Nephron progenitor cell (in vitro differentiated cells): ENCODE measurements at places on chromosomes 4 and X.

DNA sequence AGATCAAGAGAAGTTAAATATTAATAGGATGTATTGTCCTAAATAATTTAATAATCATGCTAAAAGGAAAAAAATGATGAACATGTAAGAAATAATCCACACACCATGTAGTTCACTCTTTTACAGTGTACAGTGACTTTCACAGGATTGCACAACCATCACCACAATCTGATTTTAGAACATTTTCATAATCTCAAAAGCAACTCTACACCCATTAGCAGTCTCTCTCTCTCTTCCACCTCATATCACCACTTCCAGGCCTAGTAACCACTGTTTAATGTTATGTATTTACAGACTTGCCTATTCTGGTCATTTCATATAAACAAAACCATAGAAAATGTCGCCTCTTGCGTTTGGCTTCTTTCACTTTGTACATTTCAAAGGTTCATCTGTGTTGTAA is 153.4 kb downstream of the FSTL5 start:
- no peak for DNase-seq

- no peak for DNase-seq
Measured at GRCh38 chrX:20857746-20858145, 516.5 kb upstream of the CNKSR2 start.

- no peak for DNase-seq
Measured at GRCh38 chr4:83724485-83725335, 188.8 kb downstream of the GPAT3 start.

DNA sequence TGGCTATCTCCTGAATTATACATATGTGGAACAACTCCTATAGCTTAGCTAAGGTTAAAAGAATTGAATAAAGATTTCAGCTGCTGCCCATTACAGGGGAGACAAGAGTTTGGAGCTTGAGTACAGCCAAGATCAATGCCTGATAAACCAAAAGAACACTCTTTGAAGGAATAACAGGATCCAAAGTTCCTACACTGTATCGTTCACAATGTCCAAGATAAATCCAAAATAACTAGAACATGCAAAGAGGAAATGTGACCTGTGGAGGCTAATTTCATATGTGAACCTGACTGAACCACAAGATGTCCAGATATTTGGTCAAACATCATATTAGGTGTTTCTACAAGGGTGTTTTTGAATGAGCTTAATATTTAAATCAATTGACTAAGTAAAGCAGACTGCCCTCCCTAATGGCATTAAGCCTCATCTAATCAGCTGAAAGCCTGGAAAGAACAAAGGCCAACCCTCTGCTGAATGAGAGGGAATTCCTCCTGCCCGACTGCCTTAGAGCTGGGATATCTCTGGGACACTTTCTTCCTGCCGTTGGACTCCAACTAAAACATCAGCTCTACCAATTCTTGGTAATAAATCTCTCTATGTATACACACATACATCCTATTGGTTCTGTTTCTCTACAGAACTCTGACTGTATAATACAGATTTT is 19.2 kb downstream of the RFC1 start:
- DNase-seq: no peak

- DNase-seq: no peak
Measured at GRCh38 chr4:130338851-130339250, 1242.9 kb downstream of the C4orf33 start.

DNA sequence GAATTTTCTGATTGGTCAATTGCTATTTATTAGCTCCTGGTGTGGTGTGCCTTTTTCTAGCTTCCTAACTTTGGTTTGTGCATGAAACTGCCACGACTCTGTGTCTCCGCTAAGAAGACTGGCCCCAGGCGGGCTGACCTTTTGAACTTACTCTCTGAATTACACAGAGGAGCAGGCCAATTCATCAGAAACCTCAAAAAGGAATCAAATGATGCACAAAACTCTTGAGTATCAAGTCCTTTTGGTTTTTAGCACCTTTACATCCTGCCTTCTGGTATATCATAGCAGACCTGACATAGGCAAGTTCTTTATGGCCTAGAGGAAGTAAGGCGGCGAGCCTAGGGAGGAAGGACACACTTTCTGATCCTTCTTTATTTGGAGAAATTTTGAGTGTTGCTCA is 17.6 kb downstream of the TKTL1 start:
- no peak for DNase-seq

GRCh38 chrX:41946989-41947612 is 23.7 kb upstream of the CASK start:
- no peak for DNase-seq

DNA sequence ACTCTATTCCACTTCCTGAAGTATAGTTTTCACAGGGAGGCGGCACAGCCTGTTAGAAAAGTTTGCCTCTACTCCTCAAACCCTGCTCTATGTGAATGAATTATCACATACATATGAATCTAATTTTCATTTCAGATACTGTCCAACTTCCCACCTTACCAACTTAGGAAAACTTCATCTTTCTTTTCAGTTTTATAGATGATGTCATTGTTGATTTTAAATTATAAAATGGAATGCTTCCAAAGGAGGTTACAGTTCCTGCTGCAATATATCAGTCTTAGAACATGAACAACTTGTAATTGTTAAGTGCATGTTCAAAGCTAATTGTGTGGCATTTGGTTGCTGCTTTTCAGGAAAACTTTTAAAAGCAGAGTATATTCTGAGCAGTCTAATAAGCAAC is 92.4 kb downstream of the NEUROG2 start:
- DNase-seq: no peak

GRCh38 chr4:144562019-144562705 is 83.8 kb upstream of the HHIP start:
- peak; percentile 4 for DNase-seq

DNA sequence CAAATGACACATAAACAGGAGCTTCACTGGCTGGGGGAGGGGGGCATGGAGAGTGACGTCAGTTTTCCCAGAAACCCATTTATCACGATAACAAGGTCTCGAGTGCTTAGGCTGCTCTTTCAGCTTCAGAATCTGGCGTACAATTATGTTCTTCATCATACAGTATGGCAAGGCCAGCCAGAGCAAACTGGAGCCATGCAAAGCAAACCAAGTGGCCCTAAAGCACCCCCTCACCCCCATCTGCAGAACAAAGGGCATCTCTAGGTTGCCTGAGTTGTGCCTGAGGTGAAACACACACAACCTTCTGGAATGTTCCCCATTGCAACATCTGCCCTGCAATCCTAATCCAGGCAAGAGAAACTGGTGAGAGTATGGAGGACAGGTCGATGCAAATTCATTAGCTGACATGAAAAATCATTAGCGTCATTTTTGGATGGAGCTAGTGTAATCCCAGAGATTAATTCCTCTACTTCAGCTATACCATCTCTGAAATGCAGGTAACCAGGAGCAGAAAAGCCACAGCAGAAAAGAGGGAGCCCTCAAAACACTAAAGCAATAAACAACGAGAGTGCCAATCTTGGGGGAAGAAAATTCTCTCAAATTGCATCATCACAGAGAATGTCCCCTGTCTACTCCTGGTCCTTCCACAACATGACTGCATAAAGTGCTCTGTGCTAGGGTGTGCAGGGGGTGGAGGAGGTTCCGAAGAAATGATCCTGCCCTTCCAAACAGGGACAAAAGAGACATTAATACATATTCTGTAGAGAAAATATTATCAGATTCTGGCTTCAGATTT is 1.8 kb downstream of the SEPTIN6 start:
- DNase-seq: peak; percentile 20

GRCh38 chr4:12145768-12146167 is 717.1 kb upstream of the HS3ST1 start:
- DNase-seq: no peak

DNA sequence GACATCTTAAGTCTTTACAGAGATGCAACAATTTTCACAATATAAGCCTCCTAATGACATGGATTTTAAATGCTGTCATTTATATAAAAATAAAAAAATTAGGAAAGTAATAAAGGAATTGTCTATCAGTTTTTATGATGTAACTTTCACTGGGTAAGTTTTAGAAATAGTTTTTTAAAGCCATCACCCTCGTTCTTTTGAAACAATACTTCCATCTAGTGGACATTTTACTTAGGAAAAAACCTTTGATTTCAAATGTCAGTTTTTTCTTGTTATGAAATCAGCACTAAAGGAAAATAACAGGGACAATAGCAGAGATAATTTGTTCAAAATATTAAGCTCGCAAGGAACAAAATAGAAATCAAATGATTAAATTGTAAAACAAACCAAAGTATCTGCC is 24.3 kb upstream of the NDNF start:
- no peak for DNase-seq

DNA sequence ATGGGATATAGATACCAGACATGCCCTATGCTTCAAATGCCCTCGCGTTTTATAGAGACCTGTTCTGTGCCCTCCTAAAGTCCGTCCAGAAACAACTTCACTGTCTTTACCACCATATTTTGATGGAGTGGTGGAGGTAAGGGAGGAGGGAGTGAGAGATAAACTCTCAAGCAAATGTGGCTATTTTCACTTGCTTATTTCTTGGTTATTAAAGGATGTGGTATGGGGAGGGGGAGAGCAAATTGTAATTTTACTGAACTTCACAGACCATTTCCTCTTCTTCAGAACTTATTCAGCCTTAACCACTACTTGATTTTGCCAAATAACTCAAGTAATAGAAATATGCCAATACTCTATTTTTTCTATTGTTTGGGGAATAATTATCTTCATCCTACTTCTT is 31.5 kb downstream of the GPR174 start:
- DNase-seq: no peak

GRCh38 chr4:84336964-84337705 is 162.0 kb downstream of the NKX6-1 start:
- no peak for DNase-seq

DNA sequence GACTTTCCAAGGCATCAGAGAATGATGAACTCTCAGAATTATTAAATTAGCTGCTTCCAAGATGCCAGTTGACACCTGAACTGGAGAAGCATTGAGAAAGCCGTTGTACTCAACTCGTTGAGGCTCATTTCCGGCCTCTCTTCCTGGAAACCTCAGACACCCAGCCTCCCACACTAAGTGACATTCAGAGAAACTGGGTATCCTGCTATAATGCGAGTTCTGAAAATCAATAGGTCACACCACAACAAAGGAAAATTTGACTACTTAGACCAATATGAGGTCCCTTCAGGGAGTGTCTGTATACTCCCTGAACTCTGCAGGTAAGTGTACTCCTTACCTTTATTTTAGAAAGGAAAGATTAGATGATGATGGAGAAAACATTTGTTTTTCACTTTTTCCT is 51.2 kb downstream of the ENPEP start:
- no peak for DNase-seq

GRCh38 chr4:142721187-142721586 is 124.9 kb downstream of the INPP4B start:
- no peak for DNase-seq

GRCh38 chr4:83172371-83172770 is 57.8 kb upstream of the PLAC8 start:
- DNase-seq: no peak

- no peak for DNase-seq
Measured at GRCh38 chr4:26859762-26860156, 882 bp upstream of the STIM2 start.

- DNase-seq: no peak
Measured at GRCh38 chr4:61442936-61443335, 242.8 kb downstream of the ADGRL3 start.

GRCh38 chrX:40780082-40780481 is 44.7 kb upstream of the MED14 start:
- DNase-seq: no peak

- DNase-seq: peak; percentile 51
Measured at GRCh38 chr4:176277162-176277904, 8.3 kb upstream of the ASB5 start.

DNA sequence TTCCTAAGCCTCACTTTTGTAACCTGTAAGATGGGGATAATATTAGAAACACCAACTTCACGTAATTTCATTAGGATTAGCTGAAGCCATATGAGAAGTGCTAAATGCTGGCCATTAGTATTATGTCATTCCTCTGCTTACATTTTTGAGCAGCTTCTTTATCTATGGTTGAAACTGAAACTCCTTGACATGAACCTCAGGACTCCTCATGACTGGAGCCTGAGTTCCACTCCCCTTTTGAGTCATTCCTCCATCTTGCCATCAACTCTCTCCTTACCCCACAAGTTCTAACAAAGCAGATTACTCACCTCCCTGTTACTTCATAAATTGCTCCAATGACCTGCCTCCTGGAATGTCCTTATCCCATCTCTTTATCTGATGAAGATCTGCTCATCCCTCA is 123.2 kb upstream of the KCNIP4 start:
- DNase-seq: no peak

- DNase-seq: no peak
Measured at GRCh38 chrX:52874661-52875060, 6.8 kb upstream of the XAGE3 start.
